ENCODE measurements at places on chromosomes 6 and 20.

DNA sequence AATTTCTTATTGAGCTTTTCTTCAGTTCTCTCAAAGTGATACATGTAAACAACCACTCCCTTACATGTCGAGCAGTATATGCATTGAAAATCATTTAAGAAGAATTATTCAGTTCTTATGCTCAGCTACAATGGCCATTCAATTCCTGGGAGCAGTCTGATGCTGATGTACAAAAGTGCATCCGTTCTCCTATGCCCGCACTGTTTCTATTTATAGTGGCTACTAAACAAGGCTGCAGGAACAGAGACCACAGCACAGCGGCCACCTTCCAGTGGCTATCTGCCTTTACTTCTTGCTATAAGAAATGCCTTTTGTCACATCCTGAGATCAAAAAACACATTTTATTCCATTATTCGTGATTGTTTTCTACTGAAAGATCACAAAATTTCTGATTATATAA lies 82.2 kb downstream of the FHL5 start:
- ATAC-seq: no peak

- no peak for ATAC-seq
Observed at GRCh38 chr20:18625907-18626655, 38.2 kb downstream of the DTD1 start.

DNA sequence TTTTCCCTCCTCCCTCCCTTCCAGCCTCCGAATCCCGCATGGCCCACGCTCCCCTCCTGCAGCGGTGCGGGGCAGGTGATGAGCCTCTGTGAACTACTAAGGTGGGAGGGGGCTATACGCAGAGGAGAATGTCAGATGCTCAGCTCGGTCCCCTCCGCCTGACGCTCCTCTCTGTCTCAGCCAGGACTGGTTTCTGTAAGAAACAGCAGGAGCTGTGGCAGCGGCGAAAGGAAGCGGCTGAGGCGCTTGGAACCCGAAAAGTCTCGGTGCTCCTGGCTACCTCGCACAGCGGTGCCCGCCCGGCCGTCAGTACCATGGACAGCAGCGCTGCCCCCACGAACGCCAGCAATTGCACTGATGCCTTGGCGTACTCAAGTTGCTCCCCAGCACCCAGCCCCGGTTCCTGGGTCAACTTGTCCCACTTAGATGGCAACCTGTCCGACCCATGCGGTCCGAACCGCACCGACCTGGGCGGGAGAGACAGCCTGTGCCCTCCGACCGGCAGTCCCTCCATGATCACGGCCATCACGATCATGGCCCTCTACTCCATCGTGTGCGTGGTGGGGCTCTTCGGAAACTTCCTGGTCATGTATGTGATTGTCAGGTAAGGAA lies at the start of gene OPRM1:
OPRM1 (plus strand) TSS at position 10 of the 612 bp plus-strand sequence; CDS start at position 315, 305 bp downstream.
- ATAC-seq: no peak

DNA sequence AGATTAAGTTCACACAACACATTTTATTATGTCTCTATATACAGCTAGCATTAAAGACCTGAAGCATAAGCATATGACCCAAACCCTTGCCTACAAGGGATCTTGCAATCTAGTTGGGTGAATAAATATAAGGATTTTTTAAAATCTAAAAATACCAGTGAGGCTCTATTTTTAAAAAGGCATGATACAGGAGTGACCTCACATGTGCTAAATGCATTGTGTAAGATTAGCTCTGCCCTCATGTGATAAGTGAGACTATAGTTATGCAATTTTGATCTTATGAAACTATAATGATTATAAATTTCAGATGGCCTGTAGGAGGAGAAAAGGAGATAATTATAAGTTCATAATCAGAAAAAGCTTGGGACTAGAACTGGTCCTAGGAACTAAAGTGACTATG lies 451.0 kb upstream of the MAN1A1 start:
- no peak for ATAC-seq

DNA sequence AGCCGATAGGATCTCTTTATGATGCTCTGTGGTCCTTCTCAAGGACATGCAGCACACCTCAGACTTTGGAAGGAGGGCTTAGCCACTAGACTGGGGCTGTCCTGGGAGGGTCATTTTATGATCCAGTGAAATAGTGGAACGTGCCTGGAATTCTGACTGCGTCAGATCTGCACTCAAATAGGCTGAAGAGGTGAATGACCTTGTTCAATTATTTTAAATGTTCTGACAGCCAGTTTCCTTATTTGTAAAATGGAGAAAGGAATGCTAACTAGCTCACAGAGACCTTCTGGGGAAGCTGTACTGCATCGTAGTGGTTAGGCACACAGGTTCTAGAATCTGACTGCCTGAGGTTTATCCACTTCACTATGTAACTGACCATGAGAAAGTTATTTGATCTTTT lies 587.5 kb downstream of the MAFB start:
- no peak for ATAC-seq

- no peak for ATAC-seq
Observed at GRCh38 chr6:138996524-138996923, 8.5 kb upstream of the REPS1 start.

- no peak for ATAC-seq
Observed at GRCh38 chr20:15674253-15675060, 898.8 kb downstream of the KIF16B start.

DNA sequence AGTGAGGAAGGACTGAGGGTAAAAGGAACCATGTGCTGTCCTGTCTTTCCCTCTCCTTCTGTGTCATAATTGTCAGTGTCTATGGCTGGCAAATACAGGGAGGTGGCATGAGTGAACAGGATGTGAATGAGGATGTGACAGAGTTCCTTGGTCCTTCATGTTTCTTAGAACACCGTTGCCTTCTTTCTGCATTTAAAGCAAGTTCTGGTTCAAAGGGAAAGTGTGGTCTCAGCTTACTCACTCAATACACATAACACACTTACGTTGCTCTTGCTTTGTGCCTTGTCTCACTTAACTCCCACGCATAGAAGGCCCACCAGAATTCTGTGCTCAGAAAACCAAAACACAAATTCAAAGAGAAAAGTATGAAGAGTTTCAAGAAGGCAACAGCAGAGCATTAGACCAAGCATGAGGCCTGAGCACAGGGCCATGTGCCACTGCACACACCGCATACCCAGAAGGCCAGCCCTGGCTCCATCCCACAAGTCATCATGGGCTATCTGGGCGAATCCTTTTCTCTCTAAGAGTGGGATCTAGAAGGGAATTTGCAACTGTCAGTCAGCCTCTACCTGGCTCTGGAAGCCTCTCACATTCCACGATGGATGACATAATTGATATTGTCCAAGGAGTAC lies 38.9 kb upstream of the SAYSD1 start:
- peak; percentile 95 for ATAC-seq

GRCh38 chr6:56953597-56954402 lies 1.1 kb upstream of the BEND6 start:
- ATAC-seq: no peak

DNA sequence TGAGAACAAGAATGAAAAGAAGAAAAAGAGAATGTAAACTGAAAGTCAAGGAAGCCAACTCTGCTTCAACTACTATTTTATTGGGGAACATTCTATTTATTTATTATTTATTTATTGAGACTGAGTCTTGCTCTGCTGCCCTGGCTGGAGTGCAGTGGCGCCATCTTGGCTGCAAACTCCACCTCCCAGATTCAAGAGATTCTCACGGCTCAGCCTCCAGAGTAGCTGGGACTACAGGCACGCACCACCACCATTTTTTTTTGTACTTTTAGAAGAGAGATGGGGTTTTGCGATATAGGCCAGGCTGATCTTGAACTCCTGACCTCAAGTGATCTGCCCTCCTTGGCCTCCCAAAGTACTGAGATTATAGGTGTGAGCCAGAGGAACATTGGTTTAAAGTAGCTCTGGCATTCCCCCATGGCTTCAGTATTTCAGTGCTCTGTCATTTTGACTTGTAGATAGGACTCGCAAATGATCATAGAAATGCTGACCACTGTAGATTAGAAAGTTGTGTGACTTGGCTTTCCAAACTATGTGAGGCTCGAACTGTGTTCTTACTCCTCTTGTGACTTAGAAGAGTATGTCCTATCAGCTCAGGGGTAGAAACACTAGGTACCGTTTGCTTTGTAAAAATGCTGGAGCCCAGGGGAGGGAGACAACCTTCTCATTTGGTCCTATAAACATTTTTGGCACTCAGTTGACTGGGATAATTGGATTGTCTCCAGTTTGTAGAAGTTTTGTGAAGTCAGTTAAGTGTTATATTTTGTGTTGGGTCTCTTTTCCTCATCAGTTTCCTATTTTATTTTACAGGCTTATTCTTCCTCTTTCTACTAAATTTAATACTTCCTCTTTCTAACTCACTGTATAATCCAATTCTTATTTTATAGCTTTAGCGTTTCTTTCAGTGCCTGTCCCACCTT lies 544.9 kb upstream of the CITED2 start:
- no peak for ATAC-seq

GRCh38 chr20:32473231-32474008 lies 111.7 kb downstream of the NOL4L start:
- ATAC-seq: no peak

GRCh38 chr6:118893064-118893806 lies 717 bp upstream of the ASF1A start:
- peak; percentile 34 for ATAC-seq

- ATAC-seq: no peak
Observed at GRCh38 chr6:82750556-82750955, 315.1 kb downstream of the UBE3D start.

DNA sequence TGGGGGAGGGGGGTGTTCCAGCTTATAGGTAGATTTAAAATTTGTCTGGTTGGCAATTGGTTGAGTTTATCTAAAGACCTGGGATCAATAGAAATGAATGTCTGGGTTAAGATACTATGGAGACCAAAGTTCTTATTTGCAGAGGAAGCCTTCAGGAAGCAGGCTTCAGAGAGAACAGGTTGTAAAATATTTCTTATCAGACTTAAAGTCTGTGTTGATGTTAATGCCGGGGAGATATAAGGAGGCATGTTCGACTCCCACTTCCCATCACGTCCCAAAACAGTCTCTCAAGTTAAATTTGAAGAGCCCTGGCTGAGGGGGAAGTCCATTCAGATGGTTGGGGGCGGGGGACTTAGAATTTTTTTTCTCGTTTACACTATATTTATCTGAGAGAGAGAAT lies 12.3 kb upstream of the BLCAP start:
- no peak for ATAC-seq

GRCh38 chr6:170459451-170459850 lies 93.7 kb downstream of the PSMB1 start:
- peak; percentile 79 for ATAC-seq

DNA sequence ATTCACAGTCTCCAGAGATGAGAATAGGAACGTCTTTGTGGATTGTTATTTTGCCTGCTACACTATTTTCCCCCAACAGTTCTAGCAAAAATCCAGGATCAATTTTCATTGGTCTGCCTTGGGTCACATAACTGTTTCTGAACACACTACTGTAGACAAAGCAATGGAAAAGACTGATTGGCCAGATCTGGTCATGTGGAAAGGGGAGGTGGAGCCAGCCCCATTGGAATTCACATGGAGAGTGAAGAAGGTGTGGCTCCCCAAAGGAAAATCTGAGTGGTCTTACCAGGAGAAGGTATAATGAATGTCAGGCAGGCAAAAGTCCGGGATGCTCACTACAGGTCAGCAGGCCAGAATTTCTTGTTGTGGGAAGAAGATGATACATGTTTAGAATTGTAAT lies 9.5 kb upstream of the TP53RK start:
- ATAC-seq: no peak

- no peak for ATAC-seq
Observed at GRCh38 chr20:35617397-35618262, 2.0 kb downstream of the SPAG4 start.

GRCh38 chr20:47680804-47681529 lies 104.3 kb downstream of the SULF2 start:
- ATAC-seq: no peak

DNA sequence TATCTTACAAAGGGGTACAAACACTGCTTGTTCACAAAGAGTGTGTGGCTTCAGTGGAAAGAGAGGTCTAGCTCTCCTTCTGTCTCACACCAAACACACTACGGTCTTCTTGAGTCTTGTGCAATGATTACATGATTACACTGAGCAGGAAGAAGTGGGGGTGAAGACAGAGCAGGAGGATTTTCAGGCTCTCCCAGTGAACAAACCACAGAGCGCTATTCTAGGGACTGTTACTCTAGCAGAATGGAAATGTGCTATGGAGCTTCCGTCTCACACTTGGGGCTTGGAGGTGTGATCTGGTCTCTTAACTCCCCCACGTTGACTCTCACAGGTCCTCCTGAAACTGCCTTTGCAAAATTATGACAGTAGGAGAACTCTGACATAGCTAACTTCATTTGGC lies 203.4 kb downstream of the MYLK4 start:
- ATAC-seq: no peak

GRCh38 chr6:131139599-131139998 lies 4.3 kb downstream of the AKAP7 start:
- ATAC-seq: no peak

DNA sequence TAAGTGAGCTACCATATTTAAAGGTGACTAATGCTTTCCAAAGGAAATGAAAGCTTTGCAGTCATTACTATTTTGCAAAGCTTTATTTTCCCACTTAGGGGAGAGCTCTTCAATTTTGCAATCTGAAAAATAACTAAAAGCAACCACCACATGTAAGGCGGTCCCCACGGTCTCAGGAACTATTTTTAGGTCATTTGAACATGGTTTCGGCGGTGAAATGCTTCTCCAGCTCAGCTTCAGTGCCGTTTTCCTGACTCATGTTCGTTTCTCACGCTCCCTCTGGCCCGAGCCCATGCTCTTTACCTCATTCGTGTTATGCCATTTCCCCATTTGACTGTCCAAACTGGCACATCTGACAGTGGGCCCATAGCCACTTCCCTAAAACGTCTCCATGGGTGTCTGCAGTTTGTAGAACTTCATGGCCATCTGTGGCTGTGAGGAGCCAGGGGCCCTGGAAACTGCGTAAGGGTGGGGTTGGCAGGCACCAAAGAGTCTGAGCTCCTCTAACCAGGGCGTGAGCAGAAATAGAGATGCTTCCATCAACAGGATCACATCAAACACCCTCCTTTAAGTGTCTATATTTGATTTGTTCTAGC lies 46.5 kb downstream of the ADTRP start:
- peak; percentile 65 for ATAC-seq

GRCh38 chr6:45988635-45989034 lies 27.0 kb downstream of the CLIC5 start:
- no peak for ATAC-seq

DNA sequence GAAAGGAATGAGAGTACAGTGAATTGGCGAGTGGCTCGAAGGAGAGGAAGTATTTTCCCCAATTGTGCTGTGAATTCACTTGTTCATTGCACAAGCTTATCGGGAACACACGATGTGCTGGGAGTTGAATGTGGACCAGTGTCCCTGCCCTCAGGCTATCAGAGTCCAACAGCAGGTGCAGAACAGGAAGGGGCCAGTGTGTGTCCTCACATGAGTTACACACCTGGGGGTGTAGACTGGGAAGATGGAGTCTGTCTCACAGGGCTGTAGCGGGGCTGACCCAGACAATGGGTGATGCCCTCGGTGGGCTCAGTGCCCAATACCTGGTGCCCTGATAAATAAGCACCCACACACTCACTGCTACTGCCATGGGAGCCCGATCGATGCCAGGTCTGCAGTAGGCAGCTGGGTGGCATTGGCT lies 14.4 kb downstream of the DUSP22 start:
- ATAC-seq: no peak

DNA sequence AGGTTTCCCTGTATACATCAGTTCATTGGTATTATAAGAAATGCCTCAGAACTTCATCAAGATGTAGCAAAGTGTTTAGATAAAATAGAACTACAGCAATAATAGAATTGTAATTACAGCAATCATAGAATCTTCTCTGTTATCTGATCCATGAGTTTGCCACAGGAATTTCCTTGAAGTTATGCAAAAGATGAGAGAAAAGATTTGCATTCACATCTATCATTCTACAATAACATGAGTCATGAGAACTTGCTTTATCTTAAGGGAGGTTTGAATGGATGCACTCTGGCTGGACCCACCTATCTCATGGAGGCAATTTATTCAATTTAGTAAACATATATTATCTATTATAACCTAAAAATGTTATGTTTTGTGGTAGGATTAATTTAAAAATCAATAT lies 329.8 kb upstream of the EPHA7 start:
- ATAC-seq: no peak
